Activated CD8-positive, alpha-beta T cell treated with anti-CD3 and anti-CD28 coated beads for 36 hours (primary cell): ENCODE measurements at places on chromosomes 6 and 20. TPM values are rescaled to one million over a fixed set of nuclear protein-coding genes. Genes with fewer than 3 reads are reported as not detected.

DNA sequence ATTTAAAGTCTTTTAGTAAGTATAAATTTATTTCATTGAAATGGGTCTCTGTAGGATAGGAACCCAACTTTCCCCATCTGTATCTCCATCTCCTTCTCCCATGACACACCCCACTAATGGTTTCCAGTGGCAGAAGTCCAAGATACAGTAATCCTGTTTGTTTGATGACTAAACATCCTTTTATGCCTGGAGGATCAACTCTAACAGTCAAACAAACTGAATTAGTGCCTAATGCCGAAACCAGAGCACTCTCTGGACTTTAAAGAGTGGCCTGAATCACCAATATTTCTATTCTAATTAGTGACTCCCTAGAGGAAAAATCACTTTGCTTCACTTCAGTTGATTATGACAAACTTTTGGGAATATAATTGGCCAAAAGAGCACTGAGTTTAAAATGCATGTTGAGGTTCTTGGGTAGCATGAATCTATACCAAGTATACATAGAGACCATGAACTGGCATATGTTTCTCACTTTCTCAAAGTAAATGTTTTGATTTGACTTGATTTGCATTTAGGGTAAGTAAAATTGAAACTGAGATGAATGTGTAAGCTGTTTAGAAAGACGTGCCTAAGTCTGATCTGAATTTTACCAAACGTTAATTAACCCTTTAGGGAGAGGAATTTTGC lies 776.4 kb upstream of the NRSN1 start:
- no peak for DNase-seq

DNA sequence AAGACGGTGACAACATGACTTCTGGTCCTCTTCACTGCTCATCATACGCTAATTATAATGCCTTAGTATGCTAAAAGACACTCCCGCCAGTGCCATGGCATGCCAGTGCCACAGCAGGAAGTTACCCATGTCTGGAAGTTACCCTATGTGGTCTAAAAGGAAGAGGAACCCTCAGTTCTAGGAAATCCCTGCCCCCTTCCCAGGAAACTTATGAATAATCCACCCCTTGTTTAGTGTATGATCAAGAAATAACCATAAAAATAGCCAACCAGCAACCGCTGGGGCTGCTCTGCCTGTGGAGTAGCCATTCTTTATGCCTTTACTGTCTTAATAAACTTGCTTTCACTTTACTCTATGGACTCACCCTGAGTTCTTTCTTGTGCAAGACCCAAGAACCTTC lies 15.8 kb upstream of the SERPINB9 start:
- peak; percentile 58 for DNase-seq

MYB gene
- 53.6 TPM for total RNA-seq

GRCh38 chr6:75201021-75201420 lies 4.8 kb downstream of the COL12A1 start:
- no peak for DNase-seq

GRCh38 chr20:62805155-62805710 lies 598 bp downstream of the OGFR start:
- DNase-seq: peak; percentile 45

TSPYL4 gene
- total RNA-seq: 12.2 TPM

KIAA1755 gene
- not detected for total RNA-seq

- DNase-seq: no peak
Measured at GRCh38 chr6:64294034-64294433, 658.4 kb downstream of the PHF3 start.

GRCh38 chr20:38196076-38196475 lies 31.0 kb upstream of the TGM2 start:
- DNase-seq: no peak

ZNF337 gene
- 16.6 TPM for total RNA-seq

HDGFL1 gene
- total RNA-seq: not detected

BRPF3 gene
- total RNA-seq: 20.9 TPM

GRCh38 chr6:152313542-152314482 lies 323.4 kb downstream of the SYNE1 start:
- DNase-seq: no peak

DNA sequence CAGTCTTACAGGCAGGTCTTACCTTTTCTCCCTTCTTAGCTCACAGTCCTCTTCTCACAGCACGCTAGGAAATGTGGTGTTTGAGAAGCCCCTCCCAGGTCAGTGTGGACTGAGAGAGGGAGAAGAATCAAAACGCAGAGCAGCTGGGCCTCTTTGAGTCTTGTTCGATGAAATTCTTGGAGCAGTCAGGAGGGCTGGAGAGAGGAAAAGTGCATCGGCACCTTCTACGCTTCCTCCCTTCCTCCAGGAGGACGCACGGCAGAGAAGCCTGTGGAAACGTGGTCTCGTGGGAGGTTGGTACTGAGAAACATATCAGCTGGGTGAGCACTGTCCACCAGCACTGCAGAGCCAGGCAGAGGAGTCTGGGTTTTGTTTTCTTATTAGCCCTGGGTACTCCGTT lies 52.7 kb downstream of the TXLNB start:
- DNase-seq: no peak

DNA sequence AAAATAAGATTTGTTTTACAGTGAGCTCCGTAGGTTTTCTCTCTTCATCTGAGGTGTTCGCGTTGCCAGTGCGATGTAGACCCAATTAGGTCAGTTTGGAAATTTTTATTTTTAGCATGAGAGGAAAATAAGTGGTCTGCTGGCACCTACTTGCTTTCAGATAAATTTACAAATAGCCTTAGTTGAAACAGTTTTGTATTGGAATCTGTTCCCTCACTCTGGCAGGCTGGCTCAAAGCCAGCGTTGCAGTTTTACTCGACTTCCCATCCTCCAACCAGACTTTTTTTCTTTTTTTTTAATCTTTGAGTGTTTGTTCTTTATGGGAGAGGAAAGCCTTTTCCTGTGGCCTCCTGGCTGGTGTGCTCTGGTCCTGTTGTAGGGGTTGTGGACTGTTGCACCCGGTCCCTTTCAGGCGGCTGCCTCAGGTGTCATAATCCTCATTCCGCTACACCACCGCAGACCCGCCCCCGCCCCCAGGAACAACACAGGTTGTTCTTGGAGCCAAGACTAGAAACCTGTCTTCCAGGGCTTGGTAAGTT lies 46.7 kb downstream of the TIAM2 start:
- no peak for DNase-seq

LY6G6C gene
- not detected for total RNA-seq

- no peak for DNase-seq
Measured at GRCh38 chr20:41453010-41453950, 86.7 kb upstream of the EMILIN3 start.

- no peak for DNase-seq
Measured at GRCh38 chr20:61159957-61160686, 91.9 kb upstream of the CDH4 start.

SLC17A3 gene
- total RNA-seq: not detected

GRCh38 chr20:23086056-23086566 lies at the start of gene CD93:
Gene CD93, minus strand, starts transcription at chr20:23086324. Its CDS starts 132 bp downstream, at chr20:23086192.
- peak; percentile 42 for DNase-seq

DNA sequence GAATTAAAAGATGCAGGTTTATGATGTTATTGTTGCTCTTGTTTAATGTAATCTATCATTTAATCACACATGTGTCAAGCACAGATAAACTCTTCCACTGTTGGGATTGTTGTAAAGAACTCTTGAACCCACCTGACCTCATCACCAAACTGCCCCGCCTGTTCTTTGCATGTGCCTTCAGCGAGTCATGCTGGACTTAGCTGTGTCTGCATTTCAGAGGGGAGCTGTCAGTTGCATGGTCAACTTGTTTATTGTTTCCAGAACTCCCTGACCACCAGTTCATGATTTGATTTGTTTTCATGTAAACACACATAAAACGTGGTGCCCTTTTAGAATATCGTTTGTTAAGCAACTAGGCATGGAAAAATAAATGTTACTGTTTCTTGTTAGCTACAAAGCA lies 93.6 kb downstream of the KHDC1L start:
- no peak for DNase-seq

- no peak for DNase-seq
Measured at GRCh38 chr6:35642471-35643161, 46.1 kb downstream of the FKBP5 start.

DNA sequence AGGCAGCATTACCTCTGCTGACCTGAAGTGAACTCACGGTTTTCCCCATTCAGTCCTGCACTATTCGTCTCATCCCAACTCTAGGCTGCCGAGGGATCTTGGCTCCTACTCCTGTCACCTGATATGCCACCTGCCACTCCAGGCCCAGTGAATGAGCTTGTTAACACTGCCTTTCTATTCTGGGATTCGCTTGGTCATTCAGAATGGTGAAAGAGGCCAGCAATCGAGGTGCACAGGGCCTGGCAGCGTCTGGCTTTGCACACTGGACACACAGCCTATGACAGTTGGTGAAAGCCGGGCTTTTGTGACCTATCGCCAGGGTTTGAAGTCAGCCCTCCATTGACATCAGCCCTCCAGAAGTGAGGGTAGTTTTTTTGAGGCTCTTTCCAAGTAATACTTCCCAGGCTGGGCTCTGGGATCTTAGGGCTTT lies 59.3 kb upstream of the MYL9 start:
- no peak for DNase-seq

DNA sequence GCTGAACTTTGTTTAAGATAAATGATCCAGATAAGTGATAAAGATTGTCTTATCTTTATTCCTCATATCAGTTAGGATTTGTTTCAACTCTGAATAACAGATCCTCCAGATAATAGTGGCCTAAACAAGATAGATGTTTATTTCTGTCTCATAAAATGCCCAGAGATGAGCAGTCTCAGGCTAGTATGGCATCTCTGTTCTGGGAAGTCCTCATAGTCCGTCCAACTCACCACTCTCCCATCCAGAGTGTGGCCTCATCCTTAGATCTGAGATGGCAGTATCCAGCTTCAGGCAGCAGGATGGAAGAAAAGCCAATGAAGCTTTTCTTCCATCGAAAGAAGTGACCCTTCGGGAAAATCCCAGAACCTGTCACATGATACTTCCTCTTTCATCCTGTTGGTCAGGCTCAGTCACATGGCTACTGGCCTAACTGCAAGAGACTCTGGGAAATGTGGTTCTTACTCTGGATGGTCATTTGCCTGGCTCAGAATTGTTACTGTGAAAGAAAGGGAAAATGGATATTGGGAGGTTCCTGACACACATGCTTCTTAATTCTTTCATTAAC lies 29.4 kb upstream of the TAGAP start:
- no peak for DNase-seq

DNA sequence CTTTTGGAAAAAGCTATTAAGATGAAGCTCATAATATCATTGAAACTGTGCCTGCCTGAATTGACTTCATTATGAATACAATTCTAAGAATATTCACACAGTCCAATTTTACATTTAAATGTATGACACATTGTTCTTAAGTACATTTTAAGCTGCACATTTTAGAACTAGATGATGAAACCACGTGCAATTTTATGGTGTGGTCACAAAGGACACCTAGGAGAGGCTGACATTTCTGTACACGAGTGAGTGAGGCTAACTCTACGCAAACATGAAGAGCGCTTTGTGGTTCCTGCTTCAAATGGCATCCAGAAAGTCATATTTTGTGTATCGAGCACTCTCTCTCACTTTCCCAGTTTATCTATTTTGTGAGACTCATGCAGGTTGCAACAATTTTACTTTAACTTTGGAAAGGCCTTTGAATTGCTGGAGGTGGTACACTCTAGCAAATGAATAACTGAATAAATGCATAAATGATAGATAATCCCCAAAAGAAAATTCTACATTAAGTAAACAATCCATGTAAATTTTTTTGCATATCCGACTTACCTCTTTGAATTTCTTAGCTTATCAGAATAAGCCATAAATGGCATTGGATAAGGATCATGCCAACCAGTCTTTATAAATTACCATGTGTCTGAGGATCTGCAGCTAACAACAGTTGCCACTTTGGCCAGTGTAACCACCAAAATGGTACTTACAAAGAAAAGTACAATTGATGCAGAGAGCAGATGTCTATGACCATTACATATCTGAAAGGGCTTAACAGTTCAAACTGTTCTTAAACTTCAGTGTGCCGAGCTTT lies 97.3 kb downstream of the NRSN1 start:
- no peak for DNase-seq

DNA sequence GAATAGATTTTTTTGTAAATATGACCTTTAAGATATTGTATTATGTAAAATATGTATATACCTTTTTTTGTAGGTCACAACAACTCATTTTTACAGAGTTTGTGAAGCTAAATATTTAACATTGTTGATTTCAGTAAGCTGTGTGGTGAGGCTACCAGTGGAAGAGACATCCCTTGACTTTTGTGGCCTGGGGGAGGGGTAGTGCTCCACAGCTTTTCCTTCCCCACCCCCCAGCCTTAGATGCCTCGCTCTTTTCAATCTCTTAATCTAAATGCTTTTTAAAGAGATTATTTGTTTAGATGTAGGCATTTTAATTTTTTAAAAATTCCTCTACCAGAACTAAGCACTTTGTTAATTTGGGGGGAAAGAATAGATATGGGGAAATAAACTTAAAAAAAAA lies 130.9 kb downstream of the SULF2 start:
- DNase-seq: no peak
